Activated naive CD8-positive, alpha-beta T cell treated with anti-CD3 and anti-CD28 coated beads for 36 hours (primary cell): ENCODE measurements at places on chromosomes 11 and 22. TPM values are rescaled to one million over a fixed set of nuclear protein-coding genes. Genes with fewer than 3 reads are reported as not detected.

- H3K27ac ChIP-seq = no peak overlapping the region
- no peaks in the 10 kb centered on the region for H3K36me3 ChIP-seq
- no peaks in the 10 kb centered on the region for H3K4me1 ChIP-seq
- no peaks in the 10 kb centered on the region for H3K27me3 ChIP-seq
- no peak for DNase-seq
- H3K4me3 ChIP-seq = no peak overlapping the region
Measured at GRCh38 chr11:81573367-81573766, 1160.3 kb downstream of the FAM181B start.

Gene DGCR2
- total RNA-seq = 22.2 TPM

DNA sequence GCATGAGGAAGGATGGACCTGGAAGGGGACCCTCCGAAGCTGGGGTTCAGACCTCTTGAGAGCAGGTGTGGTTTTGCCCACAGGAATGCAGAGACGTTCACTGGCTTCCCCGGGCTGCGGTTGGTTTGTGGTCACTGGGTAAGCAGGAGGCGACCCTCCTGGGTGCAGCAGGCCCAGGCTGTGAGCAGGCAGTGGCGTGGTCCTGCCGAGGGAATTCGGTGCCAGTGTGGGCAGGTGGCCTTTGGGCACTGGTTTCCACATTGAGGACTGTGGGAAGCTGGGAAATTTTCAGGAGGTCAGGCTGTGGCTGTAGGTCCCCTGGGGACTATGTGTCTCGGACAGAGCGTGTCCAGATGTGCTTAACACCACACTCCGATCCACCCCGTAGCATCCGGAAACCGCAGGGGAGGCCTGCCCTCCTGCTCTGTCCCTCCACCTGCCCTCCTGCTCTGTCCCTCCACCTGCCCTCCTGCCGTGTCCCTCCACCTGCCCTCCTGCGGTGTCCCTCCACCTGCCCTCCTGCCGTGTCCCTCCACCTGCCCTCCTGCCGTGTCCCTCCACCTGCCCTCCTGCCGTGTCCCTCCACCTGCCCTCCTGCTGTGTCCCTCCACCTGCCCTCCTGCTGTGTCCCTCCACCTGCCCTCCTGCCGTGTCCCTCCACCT lies 27.5 kb downstream of the TPCN2 start:
- no peak for DNase-seq
- H3K4me3 ChIP-seq = no peak overlapping the region
- peaks cover 4% of the 10 kb centered on the region for H3K36me3 ChIP-seq
- H3K27ac ChIP-seq = no peak overlapping the region
- peaks cover 13% of the 10 kb centered on the region for H3K4me1 ChIP-seq

Gene POTEH
- not detected for total RNA-seq

GRCh38 chr11:119375337-119376196 lies 5.9 kb downstream of the USP2 start:
- H3K27me3 ChIP-seq = no peaks in the 10 kb centered on the region
- H3K4me1 ChIP-seq = peaks cover 5% of the 10 kb centered on the region
- no peak overlapping the region for H3K4me3 ChIP-seq
- no peak for DNase-seq
- H3K27ac ChIP-seq = no peak overlapping the region

DNA sequence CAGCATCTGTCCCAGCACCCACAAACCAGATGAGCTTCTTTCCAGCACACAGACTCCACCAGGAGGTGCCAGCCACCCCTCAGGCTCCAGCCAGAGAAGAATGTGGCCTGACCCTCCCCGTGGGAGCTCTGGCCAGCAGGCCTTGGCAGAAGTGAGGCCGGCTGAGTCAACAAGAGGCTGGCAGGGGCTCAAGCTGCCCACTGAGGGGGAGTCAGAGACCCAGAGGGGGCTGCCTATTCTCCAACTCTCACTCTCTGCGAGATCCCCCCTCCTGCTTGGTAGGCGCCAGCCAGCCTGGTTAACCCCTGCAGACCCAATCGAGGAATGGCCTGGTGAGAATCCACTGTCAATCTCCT lies 10.6 kb upstream of the CDC42EP1 start:
- H3K4me3 ChIP-seq = no peak overlapping the region
- H3K4me1 ChIP-seq = peaks cover 5% of the 10 kb centered on the region
- no peak for DNase-seq
- H3K27ac ChIP-seq = no peak overlapping the region
- H3K27me3 ChIP-seq = peaks cover 13% of the 10 kb centered on the region
- no peaks in the 10 kb centered on the region for H3K36me3 ChIP-seq
